ENCODE measurements at places on chromosomes 2 and 18.

- DNase-seq: no peak
These were observed 455.1 kb upstream of the DDX18 start for GRCh38 chr2:117359266-117359914.

GRCh38 chr2:197182668-197183067 is 127.9 kb downstream of the ANKRD44 start:
- DNase-seq: no peak

DNA sequence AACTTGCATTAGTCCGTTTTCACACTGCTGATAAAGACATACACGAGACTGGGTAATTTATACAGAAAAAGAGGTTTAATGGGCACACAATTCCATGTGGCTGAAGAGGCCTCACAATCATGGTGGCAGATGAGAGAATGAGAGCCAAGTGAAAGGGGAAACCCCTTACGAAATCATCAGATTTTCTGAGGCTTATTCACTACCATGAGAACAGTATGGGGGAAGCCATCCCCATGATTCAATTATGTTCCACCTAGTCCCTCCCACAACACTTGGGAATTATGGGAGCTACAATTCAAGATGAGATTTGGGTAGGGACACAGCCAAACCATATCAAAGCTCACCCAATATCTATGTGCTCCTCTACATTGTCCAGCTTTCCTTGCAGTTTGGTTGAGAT is 16.0 kb upstream of the SERPINE2 start:
- DNase-seq: no peak

DNA sequence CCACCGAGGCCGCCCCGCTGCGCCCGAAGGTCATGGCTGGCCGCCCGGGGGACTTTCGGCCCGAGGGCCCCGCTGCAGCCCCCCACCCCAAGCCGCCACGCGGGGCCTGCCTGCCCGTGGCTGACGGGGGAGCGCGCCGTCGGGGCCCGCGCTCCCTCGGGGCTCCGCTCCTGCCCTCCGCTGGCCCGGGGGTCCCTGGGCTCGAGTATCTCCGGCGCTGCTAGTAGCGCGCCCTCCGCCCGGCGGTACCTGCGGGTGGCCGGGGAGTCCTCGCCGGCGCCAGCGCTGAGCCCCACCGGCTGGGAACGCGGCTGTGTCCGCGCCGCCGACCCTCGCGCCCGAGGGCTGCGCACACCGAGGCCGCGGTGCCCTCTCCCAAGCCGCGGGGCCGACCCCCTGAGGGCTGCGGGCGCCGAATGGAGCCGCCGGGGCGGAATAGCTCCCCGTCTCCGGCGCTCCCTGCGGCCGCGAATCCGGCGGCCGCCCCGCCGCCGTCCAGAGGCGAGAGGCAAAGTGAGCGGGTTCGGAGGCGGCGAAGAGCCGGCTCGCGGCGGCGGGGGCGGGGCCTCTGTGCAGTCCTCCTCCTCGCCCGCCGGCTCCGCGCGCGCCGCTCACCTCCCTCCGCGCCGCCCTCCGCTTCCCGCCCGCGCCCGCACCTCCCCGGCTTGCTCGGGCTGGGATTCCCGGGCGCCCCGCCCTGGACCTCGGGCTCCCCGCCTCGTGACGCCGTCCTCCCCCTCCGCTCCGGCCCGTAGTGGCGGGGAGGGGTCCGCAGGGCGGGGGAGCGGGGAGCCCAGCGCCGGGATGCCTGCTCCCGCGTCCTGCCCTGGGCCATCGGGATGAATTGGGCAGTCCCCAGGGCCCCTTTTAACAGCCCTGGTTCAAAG is at the start of gene KCNG3:
TSS of gene KCNG3 (minus strand) at position 515 of the 887 bp plus-strand sequence. CDS start at position 34, 481 bp downstream.
- DNase-seq: peak; percentile 79

Data from germinal center (tissue), 1 donor.